ENCODE measurements at places on chromosomes 3 and 15.

DNA sequence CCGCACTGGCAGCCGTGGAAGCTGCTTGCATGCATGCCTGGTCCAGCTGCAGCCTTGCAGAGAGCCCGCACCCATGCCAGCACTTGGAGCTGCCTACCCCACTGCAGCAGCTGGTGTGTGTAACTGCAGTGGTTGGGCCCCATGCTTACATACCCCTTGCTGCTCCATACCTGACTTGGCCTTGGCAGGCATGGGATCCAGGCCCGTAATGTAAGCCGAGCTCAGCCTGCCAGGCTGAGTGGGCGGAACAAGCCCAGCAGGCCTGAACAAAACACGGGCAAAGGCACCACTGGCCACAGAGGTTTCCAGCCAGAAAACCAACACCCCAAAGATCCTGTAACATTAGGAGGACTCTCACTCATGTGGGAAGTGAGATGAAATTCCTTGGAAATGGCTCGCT is 48.3 kb downstream of the SLC6A20 start:
- no peak for DNase-seq

DNA sequence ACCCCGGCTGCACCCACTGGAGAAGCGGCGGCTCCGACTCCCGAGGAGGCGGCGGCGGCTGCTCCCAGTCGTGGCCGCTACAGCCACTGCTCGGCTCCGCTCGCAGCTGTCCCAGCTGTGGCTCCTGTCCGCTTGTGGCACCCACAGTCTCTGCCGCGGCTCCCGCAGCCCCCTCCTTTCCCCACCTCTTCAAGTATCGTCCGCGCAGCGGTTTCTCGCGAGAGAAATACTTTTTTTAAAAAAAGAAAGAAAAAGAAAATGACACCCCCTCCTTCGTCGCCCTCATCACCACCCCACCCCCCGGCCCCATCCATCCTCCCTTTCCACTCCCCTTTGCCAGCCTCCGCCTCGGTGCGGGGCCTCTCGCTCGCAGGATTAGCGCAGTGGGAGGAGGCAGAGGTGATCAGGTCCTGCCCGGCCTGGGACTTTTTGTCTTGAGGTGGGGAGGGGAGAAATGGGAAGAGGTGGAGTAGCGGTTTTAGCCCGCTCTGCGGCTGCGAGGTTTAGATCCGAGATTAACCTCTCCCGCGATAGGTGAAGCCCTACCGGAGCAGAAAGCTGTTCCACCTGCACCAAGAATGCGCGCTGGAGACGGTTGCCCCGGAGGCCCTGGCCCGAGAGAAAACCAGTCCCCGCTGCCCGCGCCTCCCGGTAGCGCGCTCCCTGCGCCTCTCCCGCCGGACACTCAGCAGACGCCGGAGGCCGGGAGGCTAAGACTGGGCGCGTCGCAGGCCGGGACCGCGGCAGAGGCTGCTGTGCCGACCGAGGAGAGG is at the start of gene FBN1:
Gene FBN1 (minus strand): TSS at position 152 of the 773 bp plus-strand sequence. CDS start 940 bp downstream, outside the sequence.
- DNase-seq: no peak

- DNase-seq: no peak
Observed at GRCh38 chr3:84991422-84991900, 32.7 kb downstream of the CADM2 start.

DNA sequence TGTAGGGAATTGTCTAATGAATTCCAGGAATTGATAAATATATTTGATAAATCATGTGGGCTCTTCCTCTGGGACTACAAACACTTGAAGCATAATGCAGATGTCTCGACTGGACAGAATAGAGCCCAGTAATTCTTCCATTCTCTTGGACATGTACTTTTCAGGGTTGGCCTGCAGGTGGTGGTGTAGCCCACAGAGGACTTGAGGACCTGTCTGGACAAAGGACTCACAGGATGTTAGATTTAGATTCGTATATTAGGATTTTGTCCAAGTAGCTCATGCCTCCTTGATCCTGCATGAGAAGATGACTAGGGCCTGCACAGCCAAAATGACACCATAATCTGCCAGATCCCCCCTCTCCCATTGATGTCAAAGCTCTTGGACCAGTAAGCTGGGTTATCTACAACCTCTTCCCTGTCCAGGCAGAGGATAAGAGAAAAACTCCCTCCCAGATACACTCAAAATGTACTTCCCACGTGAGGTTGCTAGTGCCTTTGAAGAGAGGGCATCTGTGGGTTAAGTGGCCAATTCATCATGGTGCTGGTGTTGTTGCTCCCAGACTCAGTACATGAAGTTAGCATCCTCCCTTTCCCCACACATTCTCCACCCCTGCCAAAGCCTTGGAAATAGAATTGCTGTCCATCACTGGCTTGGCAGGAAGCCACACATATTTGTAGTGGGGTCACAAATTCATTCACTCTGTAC is 88.6 kb upstream of the ZNF280D start:
- peak; percentile 59 for DNase-seq

DNA sequence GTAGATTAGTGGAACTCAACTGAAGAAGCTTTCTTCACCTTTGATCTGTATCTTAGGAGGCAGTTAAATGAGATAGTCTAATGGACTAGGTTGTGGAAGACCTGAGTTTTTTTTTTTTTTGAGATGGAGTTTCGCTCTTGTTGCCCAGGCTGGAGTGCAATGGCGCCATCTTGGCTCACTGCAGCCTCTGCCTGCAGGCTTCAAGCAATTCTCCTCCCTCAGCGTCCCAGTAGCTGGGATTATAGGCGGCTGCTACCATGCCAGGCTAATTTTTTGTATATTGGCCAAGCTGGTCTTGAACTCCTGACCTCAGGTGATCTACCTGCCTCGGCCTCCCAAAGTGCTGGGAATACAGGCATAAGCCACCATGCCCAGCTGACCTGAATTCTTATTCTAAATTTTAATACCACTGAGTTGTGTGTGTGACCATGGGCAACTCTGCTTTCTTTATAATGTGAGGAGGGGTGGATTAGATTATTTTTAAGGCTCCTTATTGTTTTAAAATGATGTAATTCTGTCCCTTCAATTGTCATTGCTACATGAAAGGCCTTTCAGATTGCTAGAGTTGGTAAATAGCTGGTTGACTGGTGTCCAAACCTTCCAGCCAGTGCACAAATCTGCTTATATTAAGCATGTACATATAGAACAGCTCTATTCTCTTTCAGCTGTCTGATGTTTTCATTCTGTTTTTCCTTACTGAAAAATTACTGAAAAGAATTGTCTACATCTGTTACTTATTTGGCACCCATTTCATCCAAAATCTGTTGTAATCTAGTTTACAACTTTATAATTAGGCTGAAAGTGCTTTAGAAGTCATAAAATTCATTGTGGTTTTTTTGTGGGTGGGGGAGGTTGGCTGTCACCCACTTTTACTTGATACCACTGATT is 2.3 kb downstream of the LNP1 start:
- no peak for DNase-seq

DNA sequence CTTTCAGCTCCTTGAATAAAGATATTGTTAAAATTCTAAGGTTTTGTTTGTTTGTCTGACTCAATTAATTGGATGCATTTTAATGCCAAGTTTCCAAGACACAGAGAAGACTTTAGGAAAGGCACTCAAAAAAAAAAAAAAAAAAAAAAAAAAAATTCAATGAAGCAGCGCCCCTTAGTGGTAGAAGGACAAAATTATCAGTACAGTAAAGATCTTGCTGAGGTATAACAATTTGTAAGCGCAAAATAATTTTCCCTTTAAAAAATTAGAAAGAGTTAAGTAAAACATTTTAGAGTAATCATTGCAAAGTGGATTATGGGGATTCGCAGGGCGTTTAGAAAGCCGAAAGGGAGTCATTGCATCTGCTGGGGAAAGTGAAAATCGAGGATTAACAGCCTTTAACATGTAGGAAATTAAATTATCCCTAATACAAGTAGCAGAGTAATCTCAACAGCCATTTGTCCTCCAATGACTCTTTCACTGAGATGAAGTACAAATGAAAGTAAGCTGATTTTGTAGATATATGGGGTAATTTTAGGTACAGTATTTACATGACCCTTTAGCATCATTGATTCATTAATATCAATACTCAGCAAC is 5.8 kb upstream of the DIS3L start:
- DNase-seq: peak; percentile 33

GRCh38 chr3:38314764-38315487 is 31.7 kb upstream of the XYLB start:
- DNase-seq: no peak

- DNase-seq: peak; percentile 25
Observed at GRCh38 chr3:130772129-130772528, 25.5 kb upstream of the PIK3R4 start.

- DNase-seq: no peak
Observed at GRCh38 chr3:115835946-115836345, 212.6 kb downstream of the GAP43 start.

- no peak for DNase-seq
Observed at GRCh38 chr3:71510510-71510909, 73.0 kb downstream of the FOXP1 start.

- DNase-seq: no peak
Observed at GRCh38 chr15:101461097-101461496, 28.4 kb downstream of the PCSK6 start.

GRCh38 chr15:42087926-42088800 is 6.2 kb downstream of the PLA2G4D start:
- no peak for DNase-seq

DNA sequence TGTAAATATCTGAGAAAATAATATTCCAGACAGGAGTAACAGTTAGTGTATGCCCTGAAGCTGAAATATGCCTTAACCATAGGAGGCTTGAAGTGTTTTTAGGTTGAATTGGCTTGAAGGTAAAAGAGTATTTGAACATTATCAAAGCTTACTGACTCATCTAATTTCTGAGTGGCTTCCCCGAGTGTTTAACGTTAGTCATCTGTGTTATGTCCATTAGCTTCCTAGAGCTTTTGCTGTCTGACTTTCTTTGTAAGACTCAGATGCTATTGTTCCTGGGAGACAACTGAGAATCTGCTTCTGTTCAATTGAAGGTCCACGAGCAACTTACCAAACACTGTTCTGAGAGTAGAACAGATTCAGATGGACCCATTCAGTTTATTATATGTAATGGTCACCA is 656.8 kb upstream of the NECTIN3 start:
- no peak for DNase-seq

DNA sequence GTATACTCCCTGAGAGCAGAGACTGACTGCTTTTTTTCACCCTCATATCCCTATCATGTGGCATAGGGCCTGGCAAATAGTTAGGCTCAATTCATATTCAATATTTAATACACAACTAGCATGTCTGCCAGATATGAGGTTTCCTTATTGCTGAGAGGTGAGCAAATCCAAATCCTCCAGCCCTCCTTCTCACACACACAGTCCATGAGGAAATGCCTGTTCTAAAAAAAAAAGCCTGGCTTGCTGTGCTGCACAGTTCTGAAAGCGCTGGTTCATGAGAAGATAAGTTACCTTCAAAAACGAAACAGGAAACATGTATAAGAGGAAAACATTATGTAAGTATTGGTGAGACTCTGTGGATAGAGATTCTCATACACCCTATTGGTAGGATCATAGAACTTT is 15.5 kb upstream of the ACAP2 start:
- DNase-seq: peak; percentile 75

GRCh38 chr3:169772305-169772896 is 795 bp upstream of the MYNN start:
- DNase-seq: peak; percentile 66

DNA sequence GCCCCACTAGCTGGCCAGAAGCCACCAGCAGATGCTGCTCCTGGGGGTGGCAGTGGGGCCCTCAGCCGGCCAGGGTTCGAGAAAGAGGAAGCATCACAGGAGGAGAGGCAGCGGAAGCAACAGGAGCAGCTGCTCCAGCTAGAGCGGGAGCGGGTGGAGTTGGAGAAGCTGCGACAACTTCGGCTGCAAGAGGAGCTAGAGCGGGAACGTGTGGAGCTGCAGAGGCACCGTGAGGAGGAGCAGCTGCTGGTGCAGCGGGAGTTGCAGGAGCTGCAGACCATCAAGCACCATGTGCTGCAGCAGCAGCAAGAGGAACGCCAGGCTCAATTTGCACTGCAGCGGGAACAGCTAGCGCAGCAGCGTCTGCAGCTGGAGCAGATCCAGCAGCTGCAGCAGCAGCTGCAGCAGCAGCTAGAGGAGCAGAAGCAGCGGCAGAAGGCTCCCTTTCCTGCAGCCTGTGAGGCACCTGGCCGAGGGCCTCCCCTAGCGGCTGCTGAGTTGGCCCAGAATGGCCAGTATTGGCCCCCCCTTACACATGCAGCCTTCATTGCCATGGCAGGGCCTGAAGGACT is 17.5 kb upstream of the APEH start:
- no peak for DNase-seq

GRCh38 chr3:168371846-168372245 is 276.1 kb upstream of the GOLIM4 start:
- no peak for DNase-seq

GRCh38 chr3:184786280-184786941 is 25.6 kb upstream of the VPS8 start:
- peak; percentile 85 for DNase-seq

DNA sequence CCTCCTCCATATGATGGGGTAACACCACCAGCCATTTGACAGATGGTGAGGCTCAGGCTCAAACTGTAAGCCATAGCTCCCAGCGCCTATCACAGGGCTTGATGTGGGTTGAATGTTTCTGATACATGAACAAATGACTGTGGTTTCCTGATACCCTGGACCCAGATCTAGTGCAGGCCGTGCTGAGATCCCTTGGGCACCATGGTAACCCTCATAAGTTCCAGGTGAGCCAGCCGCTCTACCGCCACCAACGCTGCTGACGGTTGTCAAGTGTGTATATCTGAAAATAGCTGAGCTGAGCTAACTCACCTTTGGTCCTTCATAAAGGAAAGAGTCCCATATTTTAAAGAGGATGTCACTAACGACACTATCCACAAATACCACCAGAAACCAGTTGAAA is 74.5 kb downstream of the TBC1D2B start:
- DNase-seq: no peak

GRCh38 chr3:23256741-23257435 is 53.8 kb downstream of the UBE2E2 start:
- no peak for DNase-seq

GRCh38 chr3:127484601-127485388 is 105.7 kb downstream of the TPRA1 start:
- DNase-seq: no peak

- no peak for DNase-seq
Observed at GRCh38 chr15:90033006-90033405, 31.9 kb downstream of the ZNF710 start.

- no peak for DNase-seq
Observed at GRCh38 chr3:25465266-25465860, 37.3 kb downstream of the RARB start.

- no peak for DNase-seq
Observed at GRCh38 chr3:5806192-5806591, 618.7 kb downstream of the EDEM1 start.
